ENCODE measurements at places on chromosomes 1 and 21. TPM values are rescaled to one million over a fixed set of nuclear protein-coding genes. Genes with fewer than 3 reads are reported as not detected.

The IL22RA1 gene
- not detected for total RNA-seq

The MIXL1 gene
- total RNA-seq = not detected

DNA sequence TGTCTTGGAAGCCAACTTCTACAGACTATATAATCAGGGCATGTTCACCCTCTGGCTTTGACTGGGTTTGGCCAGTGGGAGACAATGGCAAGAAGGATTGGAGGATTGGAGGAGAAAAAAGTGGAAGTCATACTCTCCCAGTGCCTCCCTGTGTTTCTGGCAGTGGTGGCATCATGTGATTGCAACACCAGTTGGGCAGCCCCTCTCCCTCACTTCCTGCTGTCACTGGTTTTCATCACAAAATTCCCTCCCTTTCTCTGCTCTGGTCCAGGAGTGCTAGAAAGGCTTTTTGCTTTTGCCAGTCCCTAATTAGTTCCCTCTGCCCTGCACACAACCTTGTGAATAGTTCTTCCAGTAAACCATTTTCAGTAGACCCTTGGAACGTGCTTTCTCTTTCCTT lies 3.7 kb upstream of the QSOX1 start:
- H3K36me3 ChIP-seq = no peaks in the 10 kb centered on the region
- no peak overlapping the region for H3K27ac ChIP-seq
- no peak overlapping the region for H3K4me3 ChIP-seq
- H3K27me3 ChIP-seq = no peaks in the 10 kb centered on the region
- peaks cover 14% of the 10 kb centered on the region for H3K4me1 ChIP-seq

The KIAA1614 gene
- total RNA-seq = 0.40 TPM

The S100A14 gene
- total RNA-seq = not detected

GRCh38 chr1:84202126-84202525 lies 58.1 kb downstream of the PRKACB start:
- H3K27me3 ChIP-seq = no peaks in the 10 kb centered on the region
- no peak overlapping the region for H3K27ac ChIP-seq
- H3K4me1 ChIP-seq = no peaks in the 10 kb centered on the region
- H3K4me3 ChIP-seq = no peak overlapping the region
- DNase-seq = no peak

DNA sequence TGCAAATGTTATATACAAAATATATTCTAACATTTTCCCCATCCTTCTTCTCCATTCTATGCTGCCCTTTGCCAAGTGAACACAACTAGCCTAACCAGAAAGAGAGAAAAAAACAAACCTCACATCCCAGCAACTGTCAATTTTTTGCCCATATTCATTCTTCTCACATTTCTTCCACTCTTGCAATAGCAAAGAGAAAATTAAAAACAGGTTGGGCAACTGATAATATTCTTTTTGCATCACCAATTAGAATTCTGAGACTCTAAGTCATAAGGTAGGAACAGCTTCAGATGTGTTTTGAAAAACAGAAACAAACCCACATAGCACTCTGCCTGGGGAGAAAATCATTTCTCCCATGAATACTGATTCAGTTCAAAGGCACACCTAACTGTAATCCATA lies 25.2 kb upstream of the EXO1 start:
- no peaks in the 10 kb centered on the region for H3K36me3 ChIP-seq
- no peak overlapping the region for H3K4me3 ChIP-seq
- H3K27me3 ChIP-seq = no peaks in the 10 kb centered on the region

DNA sequence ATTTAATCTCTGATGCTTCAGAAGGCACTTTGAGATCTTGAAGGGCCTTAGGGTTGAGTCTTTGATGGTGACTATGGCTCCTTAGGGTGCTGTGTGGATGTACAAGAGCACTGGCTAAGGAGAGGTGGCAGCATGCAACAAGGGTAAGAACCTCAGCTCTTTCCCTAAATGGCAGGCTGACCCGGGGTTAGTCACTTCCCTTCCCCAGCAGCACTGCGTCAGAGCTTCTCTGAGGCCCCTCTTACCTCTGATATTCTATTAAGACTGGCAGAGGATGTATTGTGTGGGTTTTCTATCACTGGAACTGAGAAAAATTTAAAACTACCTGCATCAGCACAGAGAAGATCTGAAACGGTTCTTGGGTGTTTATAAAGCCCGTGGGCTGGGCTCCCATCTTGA lies 11.8 kb downstream of the C1orf116 start:
- DNase-seq = no peak
- H3K36me3 ChIP-seq = no peaks in the 10 kb centered on the region
- no peaks in the 10 kb centered on the region for H3K4me1 ChIP-seq
- H3K4me3 ChIP-seq = no peak overlapping the region

The ETNK2 gene
- 5.5 TPM for total RNA-seq

DNA sequence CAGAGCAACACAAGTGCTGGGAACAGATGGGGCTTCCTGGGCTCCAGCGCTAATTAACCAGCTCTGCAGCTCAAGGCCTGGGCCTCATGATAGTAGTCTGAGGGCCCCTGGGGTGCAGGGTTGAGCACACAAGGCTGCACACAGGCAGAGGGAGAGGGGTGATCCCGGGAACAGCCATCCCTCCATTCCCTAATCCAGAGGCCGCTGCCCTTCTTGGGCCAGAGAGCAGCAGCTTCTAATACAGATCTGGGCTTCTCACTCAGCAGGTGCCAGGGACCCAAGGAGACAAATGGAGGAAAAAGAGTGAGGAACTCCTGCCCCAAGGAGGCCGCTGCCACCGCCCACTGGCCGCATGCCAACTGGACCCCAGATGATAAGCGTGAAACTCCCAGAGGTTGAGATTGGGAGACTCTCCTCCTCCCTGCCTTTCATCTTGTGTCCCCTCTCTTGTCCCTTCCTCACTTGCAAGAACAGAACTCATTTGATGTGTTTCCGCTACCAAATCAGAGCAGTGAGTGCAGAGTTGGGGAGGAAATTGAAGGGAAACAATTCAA lies 58.0 kb upstream of the IFNAR2 start:
- no peak overlapping the region for H3K4me3 ChIP-seq
- H3K27me3 ChIP-seq = peaks cover 3% of the 10 kb centered on the region
- DNase-seq = no peak
- H3K4me1 ChIP-seq = no peaks in the 10 kb centered on the region
- no peak overlapping the region for H3K27ac ChIP-seq
- no peaks in the 10 kb centered on the region for H3K36me3 ChIP-seq

DNA sequence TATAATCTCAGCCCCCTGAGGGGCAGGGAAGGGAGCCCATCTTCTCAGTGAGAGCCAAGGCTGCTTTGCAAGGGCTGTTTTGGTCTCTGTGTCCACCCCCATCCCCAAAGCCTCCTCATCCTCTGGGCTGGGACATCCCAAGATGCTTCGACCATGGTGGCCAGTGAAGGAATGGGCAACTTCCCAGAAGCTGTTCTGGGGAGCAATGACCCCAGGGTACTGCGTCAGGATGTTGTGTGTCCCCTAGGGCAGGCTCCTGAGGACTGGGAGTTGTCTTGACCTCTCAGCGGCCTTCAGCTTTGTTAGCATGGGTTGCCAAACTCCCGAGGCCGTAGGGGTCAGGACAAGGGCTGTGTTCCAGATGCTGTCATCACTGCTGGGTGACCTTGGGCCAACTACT lies 238.4 kb upstream of the POU3F1 start:
- no peaks in the 10 kb centered on the region for H3K4me1 ChIP-seq
- H3K27me3 ChIP-seq = peaks cover 2% of the 10 kb centered on the region
- DNase-seq = no peak
- no peak overlapping the region for H3K4me3 ChIP-seq

GRCh38 chr1:159869173-159869572 lies 6.7 kb upstream of the VSIG8 start:
- no peak for DNase-seq
- no peaks in the 10 kb centered on the region for H3K27me3 ChIP-seq
- H3K4me3 ChIP-seq = no peak overlapping the region
- no peaks in the 10 kb centered on the region for H3K36me3 ChIP-seq

GRCh38 chr1:61361931-61362330 lies 279.6 kb downstream of the NFIA start:
- no peak overlapping the region for H3K4me3 ChIP-seq
- H3K36me3 ChIP-seq = no peaks in the 10 kb centered on the region
- no peak for DNase-seq
- H3K4me1 ChIP-seq = no peaks in the 10 kb centered on the region

DNA sequence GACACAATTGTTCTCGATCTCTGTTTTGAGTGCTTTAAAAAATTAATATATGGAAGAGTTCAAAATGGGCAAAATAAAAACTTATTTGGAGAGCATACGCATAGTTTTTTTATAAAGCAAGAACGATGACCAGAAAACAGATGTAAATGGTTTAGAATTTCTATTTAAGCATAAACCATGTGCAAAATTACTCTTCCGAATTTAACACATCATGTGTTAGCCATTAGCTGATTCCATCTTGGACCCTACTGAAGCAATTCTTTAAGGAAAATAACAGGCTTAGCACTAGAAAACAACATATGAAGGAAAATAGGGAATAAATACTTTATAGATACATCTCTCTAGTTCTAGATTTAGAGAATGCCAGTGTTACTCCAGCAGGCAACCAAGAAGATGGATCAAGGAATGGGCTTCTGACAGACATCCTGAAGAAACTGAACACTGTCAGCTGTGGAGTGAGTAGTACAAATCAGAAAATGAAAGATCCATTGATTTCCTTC lies 26.7 kb downstream of the CDC7 start:
- H3K27ac ChIP-seq = no peak overlapping the region
- no peaks in the 10 kb centered on the region for H3K27me3 ChIP-seq
- no peak for DNase-seq
- peaks cover 22% of the 10 kb centered on the region for H3K4me1 ChIP-seq
- H3K4me3 ChIP-seq = no peak overlapping the region

- no peak overlapping the region for H3K27ac ChIP-seq
- no peak for DNase-seq
- no peaks in the 10 kb centered on the region for H3K36me3 ChIP-seq
- no peaks in the 10 kb centered on the region for H3K4me1 ChIP-seq
- no peak overlapping the region for H3K4me3 ChIP-seq
These were observed 302.2 kb upstream of the DEPDC1 start for GRCh38 chr1:68799096-68799495.

DNA sequence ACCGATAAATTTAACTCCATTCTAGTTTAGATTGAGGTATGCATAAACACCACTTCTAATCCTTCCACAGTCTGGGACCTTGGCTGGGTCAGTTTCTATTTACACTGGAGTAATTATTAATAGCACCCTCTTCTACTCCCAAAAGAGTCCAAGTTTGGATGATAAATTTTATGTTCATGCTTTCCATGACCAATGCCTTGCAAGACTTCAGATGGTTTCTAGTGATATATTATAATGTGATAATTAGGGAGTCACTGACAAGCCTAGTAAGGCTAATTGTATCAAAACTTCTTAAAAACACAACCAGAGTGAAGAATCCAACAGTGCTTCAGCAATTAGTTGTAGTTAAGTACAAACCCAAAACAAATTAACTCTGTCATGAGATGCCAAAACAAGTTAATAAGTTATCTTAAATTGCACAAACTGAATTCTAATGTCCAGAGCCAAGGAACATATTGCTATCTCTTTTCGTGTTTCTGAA lies 489.6 kb downstream of the TTLL7 start:
- no peaks in the 10 kb centered on the region for H3K4me1 ChIP-seq
- no peaks in the 10 kb centered on the region for H3K27me3 ChIP-seq
- H3K4me3 ChIP-seq = no peak overlapping the region
- H3K36me3 ChIP-seq = no peaks in the 10 kb centered on the region

- H3K36me3 ChIP-seq = no peaks in the 10 kb centered on the region
- H3K4me3 ChIP-seq = no peak overlapping the region
- H3K27me3 ChIP-seq = no peaks in the 10 kb centered on the region
- H3K4me1 ChIP-seq = peaks cover 61% of the 10 kb centered on the region
These were observed 60.9 kb downstream of the SKI start for GRCh38 chr1:2288816-2289536.

GRCh38 chr1:7912145-7912544 lies 28.5 kb downstream of the TNFRSF9 start:
- no peaks in the 10 kb centered on the region for H3K27me3 ChIP-seq
- no peaks in the 10 kb centered on the region for H3K36me3 ChIP-seq
- H3K4me3 ChIP-seq = no peak overlapping the region
- peak; percentile 25 for DNase-seq
- peaks cover 43% of the 10 kb centered on the region for H3K4me1 ChIP-seq

The TFF2 gene
- total RNA-seq = not detected

DNA sequence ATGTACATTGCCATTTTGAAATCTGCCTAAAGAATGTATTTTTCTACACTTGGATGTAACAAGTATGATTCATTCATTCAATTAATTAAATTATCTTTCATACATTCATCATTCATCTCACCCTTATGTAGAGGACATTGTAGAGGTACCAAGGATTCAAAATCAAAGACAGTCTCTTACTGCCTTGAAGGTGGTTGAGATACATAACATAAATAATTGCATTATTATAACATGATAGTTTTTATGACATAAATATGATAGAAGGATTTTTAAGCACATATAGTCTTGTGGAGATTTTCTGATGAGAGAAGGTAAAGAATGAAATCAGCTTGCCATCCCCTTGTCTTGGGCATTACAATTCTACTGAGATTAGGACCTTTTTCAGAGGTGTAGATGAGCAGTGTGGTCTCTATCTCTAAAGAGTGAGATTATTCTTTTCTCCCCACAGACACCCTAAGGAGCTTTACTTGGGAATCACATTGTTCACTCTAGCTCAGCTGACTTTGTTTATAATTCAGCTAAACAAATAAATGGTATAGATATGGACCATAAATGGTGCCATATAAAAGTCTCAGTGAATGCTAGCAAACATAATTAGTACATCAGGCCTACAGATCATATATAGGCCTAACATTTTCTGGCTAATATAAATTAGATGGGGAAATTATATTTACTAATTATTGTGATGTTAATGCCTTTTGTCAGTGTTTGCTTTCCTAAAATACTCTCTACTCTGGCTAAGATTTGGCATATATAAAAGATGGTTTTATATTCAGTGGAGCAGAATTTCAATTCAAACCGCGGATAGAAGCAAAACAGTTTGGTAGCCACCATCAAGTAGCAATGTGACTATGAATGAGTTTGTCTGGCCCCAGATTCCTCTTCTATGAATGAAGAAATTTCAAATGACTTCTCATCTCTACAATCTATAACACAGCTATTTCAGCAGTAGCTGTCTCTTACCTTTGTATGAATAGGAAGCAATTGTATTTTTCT lies 1.9 kb downstream of the RGS1 start:
- no peaks in the 10 kb centered on the region for H3K27me3 ChIP-seq
- no peak overlapping the region for H3K4me3 ChIP-seq
- no peak for DNase-seq
- no peaks in the 10 kb centered on the region for H3K36me3 ChIP-seq
- H3K27ac ChIP-seq = no peak overlapping the region

The ZBTB21 gene
- 78.2 TPM for total RNA-seq

DNA sequence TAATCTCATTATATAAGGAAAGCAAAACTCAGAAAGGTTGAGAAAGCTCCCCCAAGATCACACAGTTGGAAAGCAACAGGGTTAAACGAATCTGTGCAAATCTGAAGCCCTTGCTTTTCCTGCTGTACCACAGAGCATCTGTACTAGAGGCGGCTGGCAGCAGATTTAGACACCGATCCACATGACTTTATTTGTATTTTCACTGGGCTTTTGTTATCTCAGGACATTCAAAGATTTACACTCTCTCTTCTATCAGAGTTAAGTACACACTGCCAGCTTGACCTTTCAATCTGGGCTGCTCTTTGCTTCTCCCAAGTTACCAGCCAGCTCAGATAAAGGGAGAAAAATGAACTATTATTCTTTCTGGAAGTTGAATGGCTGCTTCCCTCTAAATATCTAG lies 146.6 kb downstream of the FAM78B start:
- no peaks in the 10 kb centered on the region for H3K4me1 ChIP-seq
- no peak overlapping the region for H3K4me3 ChIP-seq
- no peak overlapping the region for H3K27ac ChIP-seq
- peaks cover 4% of the 10 kb centered on the region for H3K27me3 ChIP-seq
- no peaks in the 10 kb centered on the region for H3K36me3 ChIP-seq
